ENCODE measurements at places on chromosomes 5 and 9. TPM values are rescaled to one million over a fixed set of nuclear protein-coding genes. Genes with fewer than 3 reads are reported as not detected.

The OBP2B gene
- total RNA-seq = not detected

- no peak for DNase-seq
Measured at GRCh38 chr9:31412081-31412480, 972.4 kb upstream of the ACO1 start.

DNA sequence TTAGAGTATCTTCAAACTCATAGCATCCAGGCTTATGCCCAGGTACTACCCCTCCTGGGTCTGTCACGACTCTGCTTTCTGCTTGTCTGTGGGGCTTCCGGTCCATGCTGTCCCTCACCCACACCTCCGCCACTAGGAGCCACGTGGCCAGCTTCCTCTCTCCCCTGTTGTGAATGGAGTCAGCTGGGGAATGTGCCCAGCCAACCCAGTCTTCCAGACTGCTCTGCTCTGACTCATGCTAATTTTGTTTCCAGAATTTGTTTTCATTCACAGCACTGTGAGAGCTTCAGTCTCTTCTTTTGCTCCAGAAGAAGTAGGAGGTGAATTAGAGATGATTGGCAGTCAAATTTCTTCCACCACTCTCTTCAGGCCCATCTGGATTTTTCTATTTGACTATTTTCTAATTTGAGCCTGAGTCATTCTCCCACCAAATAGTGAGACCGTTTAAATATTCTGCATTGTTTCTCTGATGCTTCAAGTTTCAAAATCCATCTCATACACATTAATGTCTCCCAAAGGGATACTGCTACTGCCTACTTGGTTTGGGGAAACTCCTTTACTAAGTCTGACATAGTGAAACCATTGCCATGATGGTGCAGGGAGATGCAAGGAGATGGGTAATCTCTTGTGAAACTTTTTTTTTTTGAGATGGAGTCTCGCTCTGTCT, 424.1 kb upstream of the KIF2A start:
- no peak for DNase-seq

The AQP3 gene
- 1.3 TPM for total RNA-seq

The SPATA6L gene
- 5.5 TPM for total RNA-seq

DNA sequence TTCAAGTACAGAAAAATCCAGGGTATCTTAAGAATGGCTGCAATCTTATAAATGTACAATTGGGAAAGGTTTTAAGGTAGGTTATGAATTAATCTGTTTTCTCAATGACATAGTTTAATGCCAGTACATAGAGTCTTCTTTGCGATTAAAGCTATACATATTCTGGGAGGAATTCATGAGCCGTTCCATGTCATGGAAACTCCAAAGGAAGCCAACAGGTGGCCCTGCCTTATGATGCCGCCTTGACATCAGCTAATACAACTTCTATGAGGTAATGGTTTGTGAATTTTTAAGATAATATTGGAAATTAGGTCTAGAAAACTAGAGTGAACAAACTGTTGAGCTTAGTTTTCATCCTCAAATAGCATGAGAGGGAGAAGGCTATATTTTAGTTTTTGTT, 713.4 kb downstream of the EFNA5 start:
- DNase-seq = no peak

- DNase-seq = no peak
Measured at GRCh38 chr5:96839071-96839592, 31.4 kb upstream of the ERAP1 start.

DNA sequence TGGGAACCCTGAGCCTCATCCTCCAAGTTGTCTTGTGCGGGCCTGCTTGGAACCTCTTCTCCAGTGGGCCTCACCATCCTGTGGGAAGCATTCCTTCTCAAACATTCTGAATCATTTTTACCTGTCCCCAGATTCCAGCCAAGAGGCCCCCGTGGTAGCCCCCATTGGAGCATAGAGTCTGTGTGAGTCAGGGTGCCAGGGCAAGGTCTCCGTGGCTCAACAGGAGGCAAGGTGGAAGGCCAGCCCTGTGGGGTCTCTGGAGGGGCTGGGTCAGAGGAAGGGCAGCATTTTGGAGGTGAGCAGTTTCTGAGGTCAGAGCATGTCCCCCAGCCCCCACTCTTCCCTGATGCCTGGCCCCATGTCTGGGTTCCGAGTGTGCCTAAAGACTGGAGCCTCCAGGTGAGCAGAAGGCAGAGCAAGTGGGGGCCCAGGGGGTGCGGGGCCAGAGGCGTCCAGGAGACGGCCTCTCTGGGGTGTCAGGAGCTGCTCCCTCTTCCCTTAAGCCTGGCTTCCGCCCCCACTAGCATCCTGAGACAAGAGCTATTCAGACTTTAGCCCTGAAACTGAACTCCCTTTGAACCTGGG, 2.1 kb downstream of the CACNA1B start:
- no peak for DNase-seq

The TAF11L13 gene
- not detected for total RNA-seq

DNA sequence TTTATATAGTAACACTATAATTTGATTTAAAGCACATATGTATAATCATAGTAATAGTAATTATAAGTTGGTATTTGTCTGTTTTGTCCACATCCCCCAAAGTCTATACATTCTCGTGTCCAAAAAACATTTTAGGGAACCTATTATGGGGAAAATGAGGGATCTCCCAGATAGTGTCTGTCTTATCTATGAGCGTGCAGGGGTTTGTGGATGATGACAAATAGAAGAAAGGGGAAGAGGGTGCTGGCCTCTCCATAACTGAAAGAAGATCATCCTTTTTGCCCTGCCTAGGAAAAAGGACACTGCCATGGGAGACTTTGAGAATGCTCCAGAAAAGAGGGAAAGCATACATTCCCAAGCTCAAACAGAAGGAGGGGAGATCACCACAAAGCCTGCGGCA, 45.3 kb downstream of the C5orf22 start:
- no peak for DNase-seq

- DNase-seq = no peak
Measured at GRCh38 chr9:77907585-77907984, 124.0 kb downstream of the GNAQ start.

DNA sequence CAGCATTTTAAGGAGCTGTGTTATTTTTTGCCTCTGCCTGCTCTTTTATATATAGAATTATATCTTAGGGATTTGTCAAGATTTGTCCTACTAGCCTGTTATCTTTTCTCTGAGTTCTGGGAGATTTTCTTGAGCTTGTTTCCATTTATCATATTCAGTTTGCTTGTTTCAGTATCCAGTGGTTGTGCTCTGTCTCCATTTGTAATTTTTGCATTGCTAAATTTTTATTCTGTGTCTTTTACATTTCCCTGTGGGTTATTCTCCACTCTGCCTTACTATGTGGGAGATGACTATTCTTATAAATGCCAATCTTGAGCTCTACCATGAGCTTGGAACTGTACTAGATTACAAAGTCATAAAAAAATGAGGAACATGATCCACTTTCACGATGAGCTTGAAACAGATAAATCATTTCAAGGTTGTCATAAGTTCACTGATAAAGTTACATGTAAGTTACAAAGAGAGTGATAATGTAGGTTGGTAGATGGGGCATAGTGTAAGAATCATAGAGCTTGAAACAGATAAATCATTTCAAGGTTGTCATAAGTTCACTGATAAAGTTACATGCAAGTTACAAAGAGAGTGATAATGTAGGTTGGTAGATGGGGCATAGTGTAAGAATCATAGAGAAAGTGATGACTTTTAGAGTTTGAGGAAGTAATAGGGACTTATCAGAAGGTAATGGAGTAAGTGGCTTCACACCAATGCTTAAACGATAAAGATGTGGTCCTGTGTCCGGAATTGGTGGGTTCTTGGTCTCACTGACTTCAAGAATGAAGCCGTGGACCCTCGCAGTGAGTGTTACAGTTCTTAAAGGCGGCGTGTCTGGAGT, 287.3 kb downstream of the ADGRV1 start:
- DNase-seq = no peak

The TYRP1 gene
- 0.64 TPM for total RNA-seq

The SHOC1 gene
- not detected for total RNA-seq

- DNase-seq = no peak
Measured at GRCh38 chr5:6736524-6737042, 23.4 kb downstream of the TENT4A start.

- no peak for DNase-seq
Measured at GRCh38 chr9:88721025-88721424, 186.0 kb downstream of the NXNL2 start.

- DNase-seq = no peak
Measured at GRCh38 chr5:69138766-69139165, 28.2 kb upstream of the CCNB1 start.

GRCh38 chr5:15601274-15601673, 101.3 kb downstream of the FBXL7 start:
- DNase-seq = no peak

DNA sequence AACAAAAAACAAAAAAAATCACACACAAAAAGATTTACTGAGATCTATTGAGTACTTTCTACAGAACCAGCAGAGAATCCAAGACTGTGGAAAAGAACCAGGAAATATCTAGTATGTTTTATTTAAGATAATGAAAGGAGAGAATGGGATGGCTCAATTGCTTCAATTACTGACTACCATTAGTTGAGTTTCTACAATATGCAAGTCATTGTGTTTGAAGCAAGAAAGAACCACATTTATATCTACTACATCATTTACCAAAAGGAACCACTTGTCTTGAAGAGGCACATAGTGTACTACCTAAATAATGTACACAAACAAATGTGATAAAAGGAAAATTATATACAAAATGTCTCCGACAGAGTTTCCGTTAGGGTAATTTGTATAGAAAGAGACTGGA, 325.9 kb upstream of the TNC start:
- no peak for DNase-seq

DNA sequence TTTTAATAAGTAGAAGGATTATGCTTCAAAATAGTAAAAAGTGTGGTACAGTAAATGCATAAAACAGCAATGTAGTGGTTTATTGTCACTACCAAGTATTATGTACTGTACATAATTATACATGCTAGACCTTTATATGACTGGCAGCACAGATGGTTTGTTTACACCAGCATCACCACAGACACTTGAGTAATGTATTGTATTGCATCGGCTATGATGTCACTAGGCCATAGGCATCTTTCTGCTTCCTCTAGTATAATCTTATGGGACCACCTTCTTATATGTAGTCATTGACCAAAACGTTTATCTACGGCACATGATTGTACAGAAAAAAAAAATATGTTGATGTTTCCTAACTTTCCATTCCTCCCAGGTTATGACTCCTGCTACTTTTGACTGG, 31.9 kb upstream of the SSBP2 start:
- no peak for DNase-seq

- DNase-seq = no peak
Measured at GRCh38 chr5:163458778-163459385, 1.0 kb downstream of the NUDCD2 start.

The IGIP gene
- total RNA-seq = 2.6 TPM

The MVB12B gene
- total RNA-seq = 38.0 TPM

DNA sequence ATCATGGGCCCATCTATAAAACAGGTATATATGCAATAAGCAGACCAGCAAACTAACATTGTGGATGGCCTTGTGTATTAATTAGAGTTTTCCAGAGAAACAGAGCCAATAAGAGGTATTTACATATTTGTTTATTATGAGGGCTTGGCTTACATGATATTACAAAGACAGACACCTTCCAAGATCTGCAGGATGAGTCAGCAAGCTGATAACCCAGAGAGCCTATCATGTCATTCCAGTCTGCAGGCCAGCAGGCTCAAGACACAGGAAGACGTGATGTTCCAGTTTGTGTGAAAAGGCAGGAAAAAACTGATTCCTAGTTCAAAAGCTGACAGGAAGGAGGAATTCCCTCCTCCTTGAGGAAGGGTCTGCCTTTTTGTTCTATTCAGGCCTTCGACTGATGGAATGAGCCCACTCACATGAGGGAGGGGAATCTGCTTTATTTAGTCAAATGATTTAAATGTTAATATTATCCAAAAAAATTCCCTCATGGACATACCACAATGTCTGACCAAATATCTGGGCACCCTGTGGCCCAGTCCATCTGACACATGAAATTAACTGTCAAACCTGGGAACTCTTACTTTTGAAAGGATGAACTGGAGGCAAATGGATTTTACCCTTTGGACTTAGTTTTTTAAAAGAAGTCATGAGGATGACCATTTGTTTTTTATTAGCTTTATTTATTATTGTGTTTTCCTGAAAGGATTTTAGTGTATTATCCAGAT, 161.2 kb upstream of the CHD1 start:
- no peak for DNase-seq

The ZDHHC11 gene
- total RNA-seq = 11.4 TPM

The GABRA6 gene
- not detected for total RNA-seq

DNA sequence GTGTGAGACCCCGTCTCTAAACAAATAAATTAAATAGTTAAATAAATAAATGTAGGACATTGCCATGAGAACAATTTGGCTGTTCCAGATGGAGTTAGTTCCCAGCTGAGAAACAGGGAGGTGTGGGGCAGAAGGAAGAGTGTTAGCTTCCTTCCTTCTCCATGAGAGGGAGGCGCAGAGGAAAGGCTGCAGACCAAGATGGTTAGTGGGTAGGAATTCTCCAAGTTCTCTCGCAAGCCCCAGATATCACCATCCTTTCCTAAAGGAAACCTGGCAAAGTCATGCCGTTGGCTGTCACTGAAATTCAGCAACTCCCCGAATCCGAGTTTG, 33.1 kb upstream of the RAB14 start:
- DNase-seq = no peak

GRCh38 chr9:111038331-111039230, at the start of gene LPAR1:
Gene LPAR1 (minus strand): TSS chr9:111038470. CDS start chr9:110972117, 66,353 bp downstream.
- peak; percentile 56 for DNase-seq

The PCDHGA9 gene
- 2.1 TPM for total RNA-seq

The FOXD4 gene
- total RNA-seq = 0.35 TPM

DNA sequence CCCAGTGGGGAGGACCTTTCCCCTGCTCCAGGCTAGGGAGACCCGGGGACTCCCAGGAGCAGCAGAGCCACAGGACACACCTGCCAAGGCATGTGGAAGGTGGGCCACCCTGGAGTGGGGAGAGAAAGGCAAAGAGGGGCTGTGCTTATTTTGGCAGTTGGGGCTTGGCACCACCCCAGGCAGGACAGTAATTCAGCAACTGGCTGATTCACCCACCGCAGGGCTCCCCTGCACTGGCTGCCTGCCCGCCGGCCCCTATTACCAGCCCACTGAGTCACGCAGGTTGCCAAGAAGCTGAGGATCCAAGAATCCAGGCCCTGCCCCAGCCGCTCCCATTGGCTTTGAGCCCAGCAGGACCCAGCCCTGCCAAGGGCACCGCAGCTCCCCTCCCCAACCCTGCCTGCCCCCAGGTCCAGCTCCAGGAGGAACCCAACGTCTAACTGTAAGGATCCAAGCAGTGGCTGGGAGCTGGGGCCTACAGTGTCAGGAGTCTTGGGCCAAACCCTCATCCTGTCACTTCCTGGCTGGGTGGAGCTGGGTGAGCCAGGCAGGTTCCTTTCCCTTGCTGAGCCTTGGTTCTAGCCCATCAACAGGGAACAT, 14.2 kb upstream of the RALGDS start:
- no peak for DNase-seq
